ENCODE measurements at places on chromosomes 11 and 22.

- no peak for DNase-seq
These were observed 13.7 kb downstream of the MEI1 start for GRCh38 chr22:41713004-41713403.

GRCh38 chr11:73388265-73389133, 12.3 kb downstream of the RELT start:
- no peak for DNase-seq

- DNase-seq = no peak
These were observed 559 bp downstream of the SNX19 start for GRCh38 chr11:130915603-130916237.

DNA sequence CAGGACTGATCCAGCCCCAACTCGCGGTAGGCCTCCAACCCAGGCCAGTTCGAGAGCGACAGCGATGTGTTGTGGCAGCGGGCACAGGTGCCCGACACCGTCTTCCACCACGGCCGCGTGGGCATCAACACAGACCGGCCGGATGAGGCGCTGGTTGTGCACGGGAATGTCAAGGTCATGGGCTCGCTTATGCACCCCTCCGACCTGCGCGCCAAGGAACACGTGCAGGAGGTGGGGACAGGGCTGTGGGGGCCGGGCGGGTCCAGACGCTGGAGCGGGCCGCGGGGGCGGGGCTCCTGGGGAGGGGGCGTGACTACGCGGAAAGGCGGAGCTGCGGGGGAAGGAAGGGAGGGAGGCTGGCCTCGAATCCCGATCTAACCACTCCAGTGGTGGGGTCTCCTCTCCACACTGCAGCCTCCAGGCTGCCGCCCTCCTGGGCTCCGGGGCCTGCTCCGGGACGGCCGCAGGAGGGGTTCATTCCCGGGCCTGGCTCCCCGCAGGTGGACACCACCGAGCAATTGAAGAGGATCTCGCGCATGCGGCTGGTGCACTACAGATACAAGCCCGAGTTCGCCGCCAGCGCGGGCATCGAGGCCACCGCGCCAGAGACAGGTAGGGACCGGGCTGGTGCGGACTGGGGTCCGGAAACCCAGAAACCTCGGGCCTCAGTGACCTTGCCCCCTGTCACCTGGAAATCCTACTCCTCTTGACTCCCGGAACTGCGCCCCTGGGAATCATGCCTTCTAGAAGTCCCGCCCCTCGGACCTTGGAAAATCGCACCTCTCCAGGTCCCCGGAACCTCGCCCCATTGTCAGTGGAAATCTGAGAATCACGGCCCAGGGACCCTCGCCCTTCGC, 14.9 kb downstream of the TMEM258 start:
- peak; percentile 7 for DNase-seq

GRCh38 chr11:65643971-65644370, 6.1 kb downstream of the SIPA1 start:
- DNase-seq = no peak

- no peak for DNase-seq
These were observed 742.1 kb upstream of the TENM4 start for GRCh38 chr11:80182901-80183300.

- DNase-seq = peak; percentile 53
These were observed 20.7 kb downstream of the ELF5 start for GRCh38 chr11:34492806-34493414.
